ENCODE measurements at places on chromosomes 11 and 22. TPM values are rescaled to one million over a fixed set of nuclear protein-coding genes. Genes with fewer than 3 reads are reported as not detected.
A peak's percentile ranks its signal among the peaks of the same experiment; 100 is the strongest.

Gene SCGB1D2
- 5.6 TPM for polyA plus RNA-seq

Gene OR51B4
- not detected for polyA plus RNA-seq

Gene CASP5
- polyA plus RNA-seq = not detected

Gene DRAP1
- 150 TPM for polyA plus RNA-seq

Gene POLD3
- polyA plus RNA-seq = 12.8 TPM

DNA sequence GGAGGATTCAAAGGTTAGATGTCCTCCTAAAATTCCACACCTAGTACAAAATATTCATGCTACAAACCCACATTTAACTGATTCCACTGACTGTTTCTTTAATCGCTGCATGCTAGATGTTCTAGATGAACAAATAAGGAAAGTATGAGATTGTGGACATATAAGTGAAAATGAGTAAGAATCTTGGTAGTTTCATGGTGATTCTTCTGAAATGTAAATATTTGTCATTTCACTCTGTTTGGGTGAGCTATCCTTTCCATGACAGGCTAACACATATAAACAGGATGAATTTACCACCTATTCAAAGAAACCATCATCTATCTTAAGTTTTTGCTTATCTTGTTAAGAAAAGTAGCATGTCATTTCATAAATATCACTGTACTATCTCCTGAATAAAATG is 14.8 kb downstream of the OR5B3 start:
- DNase-seq = no peak

DNA sequence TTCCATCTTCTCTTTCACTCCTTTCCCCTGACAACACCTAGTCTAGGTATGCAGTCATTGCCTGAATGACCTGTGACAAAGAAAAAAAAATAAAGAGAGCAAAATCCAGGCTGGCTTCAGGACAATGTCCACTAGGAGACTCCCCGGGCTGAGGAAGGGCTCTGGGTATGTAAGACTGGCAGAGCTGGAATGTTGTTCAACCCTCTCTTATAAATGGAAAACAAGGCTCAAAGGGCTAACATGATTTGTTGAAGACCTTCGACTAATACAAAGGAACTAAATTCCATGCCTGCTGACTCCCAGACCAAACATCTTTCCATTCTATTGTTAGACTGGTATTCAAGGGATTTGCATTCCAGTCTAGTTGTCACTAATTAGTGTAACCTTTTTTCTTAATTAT is 122.2 kb downstream of the ARL14EP start:
- no peak for DNase-seq

GRCh38 chr11:92391808-92392207 is 167.2 kb downstream of the FAT3 start:
- DNase-seq = no peak

- no peak for DNase-seq
Observed at GRCh38 chr11:8787372-8787771, 104.8 kb downstream of the RPL27A start.

DNA sequence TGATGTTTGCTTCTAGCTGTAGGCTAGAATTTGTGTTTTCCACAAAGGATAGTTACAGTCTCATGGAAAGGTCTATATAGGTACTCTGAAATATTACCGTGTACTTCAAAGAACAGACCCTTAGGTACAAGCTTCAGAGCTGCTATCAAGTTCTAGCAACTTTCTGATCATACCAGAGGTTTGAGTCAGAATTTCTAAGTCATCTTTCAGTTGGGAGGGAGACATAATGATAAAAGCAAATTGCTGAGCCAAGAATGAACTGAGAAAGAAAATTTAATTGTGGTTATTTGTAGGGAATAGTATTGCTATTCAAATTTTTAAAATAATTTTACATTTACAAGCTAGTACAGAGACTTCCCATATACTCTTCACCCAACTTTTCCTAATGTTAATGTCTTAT is 19.9 kb upstream of the ME3 start:
- DNase-seq = no peak

GRCh38 chr11:12246147-12246546 is 131.2 kb upstream of the PARVA start:
- no peak for DNase-seq

DNA sequence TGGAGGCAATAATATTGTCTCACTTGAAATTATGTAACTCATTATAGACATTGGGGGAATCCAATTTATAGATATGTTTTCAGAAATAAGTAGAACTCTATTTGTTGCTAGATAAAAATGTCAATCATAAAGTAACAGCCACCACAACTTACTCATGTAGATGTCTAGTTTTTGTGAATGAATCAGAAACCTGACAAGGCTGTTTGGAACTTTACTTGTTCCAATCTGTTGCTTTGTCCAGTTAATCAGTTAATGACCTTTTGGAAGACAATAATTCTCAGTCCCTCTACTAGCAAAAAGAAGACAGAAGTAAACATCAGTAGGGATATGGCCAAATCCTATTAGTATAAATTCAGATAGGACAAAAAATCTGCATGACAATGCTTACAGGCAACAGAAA is 1143.3 kb downstream of the LRRC4C start:
- no peak for DNase-seq

DNA sequence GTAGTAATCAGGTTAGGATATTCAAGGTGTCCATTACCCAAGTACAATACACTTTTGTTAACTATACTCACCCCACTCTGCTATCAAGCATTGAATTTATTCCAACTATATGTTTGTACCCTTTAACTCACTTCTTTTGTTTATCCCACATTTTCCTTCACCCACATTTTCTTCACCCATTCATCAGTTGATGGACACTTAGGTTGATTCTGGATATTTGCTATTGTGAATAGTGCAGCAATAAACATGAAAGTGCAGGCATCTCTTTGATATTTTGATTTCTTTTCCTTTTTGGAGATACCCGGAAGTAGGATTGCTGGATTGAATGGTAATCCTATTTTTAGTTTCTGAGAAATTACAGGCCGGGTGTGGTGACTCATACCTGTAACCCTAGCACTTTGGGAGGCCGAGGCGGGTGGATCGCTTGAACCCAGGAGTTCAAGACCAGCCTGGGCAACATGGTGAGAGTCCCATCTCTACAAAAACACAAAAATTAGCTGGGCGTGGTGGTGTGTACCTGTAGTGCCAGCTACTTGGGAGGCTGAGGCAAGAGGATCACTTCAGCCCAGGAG is 6.5 kb downstream of the TMEM25 start:
- no peak for DNase-seq

DNA sequence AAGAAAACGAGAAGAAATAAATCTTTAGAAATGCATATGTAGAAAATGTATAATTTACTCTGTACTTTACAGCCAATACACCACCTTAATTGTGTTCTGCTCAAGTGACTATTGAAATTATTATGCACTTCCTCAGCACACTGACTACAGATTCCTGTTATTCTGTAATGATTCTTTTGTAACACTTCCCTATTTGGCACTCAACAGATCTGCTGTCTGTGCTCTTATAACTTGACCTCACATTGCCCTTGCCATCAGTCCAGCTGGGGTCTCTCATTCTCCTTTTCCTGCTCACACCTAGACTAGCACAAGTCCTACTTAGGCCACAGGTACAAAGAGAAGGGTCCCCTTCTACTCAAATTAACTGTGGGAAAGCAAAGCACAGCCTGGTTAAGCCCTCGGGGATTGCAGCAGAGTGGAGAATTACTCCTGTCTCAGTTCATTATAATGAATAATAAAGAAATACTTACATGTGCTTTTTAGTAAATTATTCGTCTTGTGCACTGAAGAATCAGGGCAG is 860.4 kb downstream of the OPCML start:
- no peak for DNase-seq

GRCh38 chr22:35601743-35602615 is 15.2 kb downstream of the MB start:
- DNase-seq = peak; percentile 27

- DNase-seq = no peak
Observed at GRCh38 chr11:57481315-57481714, 21.0 kb downstream of the RTN4RL2 start.

DNA sequence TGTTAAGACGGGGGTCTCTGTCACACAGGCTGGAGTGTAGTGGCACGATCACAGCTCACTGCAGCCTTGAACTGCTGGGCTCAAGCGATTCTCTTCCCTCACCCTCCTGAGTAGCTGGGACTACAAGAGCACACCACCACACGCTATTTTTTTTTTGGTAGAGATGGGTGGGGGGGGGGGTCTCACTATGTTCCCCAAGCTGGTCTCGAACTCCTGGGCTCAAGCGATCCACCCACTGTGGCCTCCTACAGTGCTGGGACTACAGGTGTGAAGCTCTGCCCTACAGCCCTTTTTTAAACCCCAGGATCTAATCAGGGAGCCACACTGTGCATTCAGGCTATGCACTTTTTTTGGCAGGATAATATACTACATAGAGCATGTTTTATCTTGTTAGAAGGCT is 1.4 kb upstream of the DHCR7 start:
- DNase-seq = peak; percentile 33

Data from kidney (tissue), 22 donors.